ENCODE measurements at places on chromosomes 5 and 9.

DNA sequence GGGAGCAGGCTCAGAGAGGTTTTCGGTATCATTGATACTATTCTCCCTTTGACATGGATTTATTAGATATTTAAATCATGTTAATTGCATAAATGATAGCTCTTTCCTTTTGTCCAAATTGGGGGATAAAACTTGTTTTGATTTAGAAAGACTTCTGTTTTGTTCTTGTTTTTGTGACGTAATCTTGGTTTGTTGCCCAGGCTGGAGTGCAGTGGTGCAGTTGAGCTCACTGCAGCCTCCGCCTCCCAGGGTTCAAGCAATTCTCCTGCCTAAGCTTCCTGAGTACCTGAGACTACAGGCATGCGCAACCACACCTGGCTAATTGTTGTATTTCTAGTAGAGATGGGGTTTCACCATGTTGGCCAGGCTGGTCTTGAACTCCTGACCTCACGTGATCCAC lies 7.1 kb downstream of the MAT2B start:
- DNase-seq: no peak

GRCh38 chr5:133108481-133108921 lies 56.7 kb downstream of the HSPA4 start:
- DNase-seq: no peak

DNA sequence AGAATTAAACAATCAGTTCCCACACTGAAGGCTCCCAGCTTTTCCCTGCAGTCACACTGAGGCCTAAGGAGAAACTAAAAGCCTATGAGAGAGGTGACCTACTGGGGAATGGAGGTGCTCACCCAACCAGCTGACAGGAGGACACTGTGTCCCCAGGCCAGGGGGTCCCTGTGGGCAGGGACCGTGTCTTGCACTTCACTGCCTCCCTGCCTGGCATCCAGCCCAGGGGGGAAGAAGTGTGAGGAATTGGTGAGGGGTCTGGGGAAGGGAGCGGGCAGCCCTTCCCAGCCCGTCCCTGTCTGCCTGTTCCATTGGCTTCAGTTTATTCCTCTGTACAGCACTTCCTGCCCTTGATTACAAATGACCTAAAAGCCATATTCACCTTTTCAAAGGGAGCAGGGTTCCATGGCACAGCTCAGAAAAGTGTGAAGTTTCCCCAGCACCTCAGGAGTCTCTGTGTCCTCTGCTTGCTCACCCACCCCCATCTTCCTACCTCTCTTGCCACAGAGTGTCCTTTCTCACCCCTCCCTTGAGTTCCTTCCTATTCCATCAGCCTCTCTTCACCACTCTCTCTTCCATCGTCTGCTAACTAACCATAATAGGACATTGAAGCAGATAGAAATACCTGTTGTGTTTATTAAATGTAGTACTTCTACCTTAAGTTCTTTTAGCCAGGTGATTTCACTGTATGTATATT lies 12.9 kb downstream of the OTULINL start:
- no peak for DNase-seq

GRCh38 chr5:148816357-148816756 lies 10.1 kb upstream of the ADRB2 start:
- no peak for DNase-seq
